ENCODE measurements at places on chromosomes 4 and X.

- no peak for DNase-seq
These were observed 128.5 kb downstream of the LRBA start for GRCh38 chr4:150886597-150886996.

- peak; percentile 27 for DNase-seq
These were observed 8.6 kb upstream of the MAML3 start for GRCh38 chr4:140162596-140162995.

GRCh38 chrX:140709421-140709846, at the start of gene LINC00632:
LINC00632 (plus strand) TSS chrX:140709759.
- DNase-seq, result no peak

DNA sequence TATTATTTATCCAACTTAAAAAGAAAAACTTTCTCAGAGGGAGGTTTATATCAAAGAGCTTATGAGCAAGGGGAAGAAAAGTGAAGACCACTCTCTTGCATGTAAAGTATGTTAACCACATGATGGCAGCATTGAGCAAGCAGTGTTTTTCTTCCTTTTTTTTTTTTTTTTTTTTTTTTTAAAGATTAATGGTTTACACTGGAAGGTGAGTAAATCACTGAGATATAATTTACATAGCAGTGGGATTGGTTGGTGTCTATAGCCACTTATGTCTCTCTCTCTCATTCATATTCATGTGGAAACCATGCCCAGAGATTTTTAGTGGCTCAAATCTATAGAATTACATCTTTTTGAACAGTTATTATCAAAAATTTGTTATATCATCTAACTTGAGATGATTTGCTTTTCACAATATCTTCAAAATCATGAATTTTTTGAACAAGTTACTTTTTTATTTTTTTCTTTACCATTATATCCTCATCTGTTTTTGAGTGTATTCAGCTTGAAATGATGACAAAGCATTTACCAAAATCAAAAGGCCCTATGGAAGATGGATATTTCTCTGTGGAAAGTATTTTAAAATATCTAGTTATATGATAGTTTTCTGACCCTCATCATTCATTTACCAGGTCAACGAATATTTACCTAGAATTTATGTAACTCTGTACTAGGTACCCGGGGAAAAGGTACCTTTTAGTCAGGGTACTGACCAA, 31.6 kb downstream of the MTHFD2L start:
- peak; percentile 72 for DNase-seq

- no peak for DNase-seq
These were observed 1511.1 kb downstream of the TECRL start for GRCh38 chr4:62898115-62898514.

DNA sequence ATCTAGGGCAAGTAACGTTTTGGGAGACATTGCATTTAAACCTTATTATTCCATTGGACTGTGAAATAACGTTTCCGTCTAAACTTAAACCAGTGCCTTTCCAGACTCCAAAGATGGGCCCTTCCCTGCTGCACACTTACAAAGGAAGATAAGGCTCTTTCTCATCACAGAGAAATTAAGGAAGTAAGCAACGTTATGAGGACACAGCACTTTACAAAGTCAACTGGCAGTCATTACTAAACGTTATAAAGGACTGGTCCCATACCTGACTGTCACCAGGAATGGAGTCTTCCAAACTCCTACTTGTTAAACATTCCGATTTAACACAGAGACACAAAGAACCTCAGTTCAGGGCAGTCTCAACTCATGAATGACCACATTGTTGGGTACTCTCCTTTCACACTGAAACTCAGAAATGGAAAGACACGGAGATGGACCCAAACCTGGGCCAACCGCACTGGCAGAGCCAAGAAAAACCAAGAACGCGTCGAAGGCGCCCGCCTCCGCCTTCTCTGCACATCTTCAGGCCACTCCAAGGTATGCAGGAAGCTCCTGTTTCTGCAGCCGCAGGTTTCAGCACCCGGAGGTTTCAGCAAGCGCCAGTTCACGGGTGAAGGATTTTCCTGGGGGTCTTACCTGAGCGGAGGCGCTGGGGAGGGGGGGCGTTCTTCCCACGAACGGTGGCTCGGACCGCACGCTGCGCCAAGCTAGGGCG, 670 bp downstream of the PAPSS1 start:
- peak; percentile 70 for DNase-seq

GRCh38 chr4:70787496-70787895, 52.2 kb downstream of the GRSF1 start:
- no peak for DNase-seq

- DNase-seq, result no peak
These were observed 16.0 kb downstream of the CTBP1 start for GRCh38 chr4:1232661-1233621.

GRCh38 chr4:86973668-86974067, 38.9 kb downstream of the AFF1 start:
- no peak for DNase-seq

- no peak for DNase-seq
These were observed 19.5 kb upstream of the PACRGL start for GRCh38 chr4:20680736-20681135.

DNA sequence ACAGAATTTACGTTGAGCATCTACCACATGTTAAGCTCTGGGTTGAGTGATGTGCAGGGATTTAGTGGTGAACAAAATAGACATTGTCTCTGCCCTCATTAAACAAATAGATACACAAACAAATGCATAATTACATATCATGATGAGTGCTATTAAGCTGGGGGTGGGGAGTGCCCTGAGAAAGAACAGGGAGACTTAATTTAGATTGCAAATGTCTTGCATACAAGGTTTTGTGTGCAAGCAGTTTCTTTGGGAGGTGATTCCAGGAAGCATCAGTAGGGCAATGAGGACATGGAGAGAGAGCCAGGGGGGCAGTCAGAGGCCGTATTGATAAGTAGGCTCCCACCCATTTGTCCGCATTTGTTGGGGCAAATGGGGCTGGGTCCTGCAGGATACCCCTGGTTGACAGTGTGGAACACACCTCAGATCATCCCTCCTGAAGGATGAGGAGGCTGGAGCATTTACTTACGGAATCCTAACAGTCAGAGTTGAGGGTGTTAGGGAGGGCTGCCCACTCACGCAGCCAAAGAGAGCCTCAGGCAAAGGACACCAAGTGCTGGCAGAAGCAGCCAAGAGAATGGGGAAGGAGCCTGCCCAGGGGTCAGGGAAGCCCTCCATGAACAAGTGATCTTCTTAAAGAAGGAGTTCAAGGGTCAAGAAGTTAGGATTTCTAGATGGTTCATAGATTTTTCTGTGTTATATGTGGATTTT, 245.9 kb downstream of the BCOR start:
- no peak for DNase-seq

GRCh38 chrX:76931518-76931917, 504.0 kb downstream of the MAGEE1 start:
- DNase-seq, result no peak

GRCh38 chr4:124943145-124943889, 230.8 kb upstream of the ANKRD50 start:
- DNase-seq, result no peak

GRCh38 chr4:108683479-108683878, 33.1 kb downstream of the OSTC start:
- DNase-seq, result peak; percentile 9

GRCh38 chr4:38152305-38152704, 192.1 kb downstream of the PTTG2 start:
- no peak for DNase-seq

GRCh38 chr4:26178854-26179253, 142.0 kb upstream of the RBPJ start:
- DNase-seq, result peak; percentile 16

DNA sequence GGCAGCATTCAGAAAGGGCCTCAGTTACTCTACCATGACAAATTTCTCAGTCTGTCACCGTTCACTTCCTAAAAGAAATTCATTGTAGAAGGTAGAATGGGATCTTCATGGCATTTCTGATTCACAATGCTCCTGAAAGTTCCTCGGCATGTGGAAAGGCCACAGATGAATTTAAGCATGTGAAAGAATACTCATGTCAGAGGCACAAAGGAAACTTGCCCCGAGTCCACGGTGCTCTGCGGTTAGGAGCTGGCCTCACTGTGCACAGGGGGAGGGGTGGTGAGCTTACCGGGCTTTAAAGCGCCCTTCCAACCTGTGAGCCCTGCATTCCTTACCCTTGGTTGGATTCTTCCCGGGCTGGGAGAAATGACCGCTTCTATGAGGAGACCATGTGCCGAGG, 9.3 kb downstream of the TKTL1 start:
- no peak for DNase-seq

DNA sequence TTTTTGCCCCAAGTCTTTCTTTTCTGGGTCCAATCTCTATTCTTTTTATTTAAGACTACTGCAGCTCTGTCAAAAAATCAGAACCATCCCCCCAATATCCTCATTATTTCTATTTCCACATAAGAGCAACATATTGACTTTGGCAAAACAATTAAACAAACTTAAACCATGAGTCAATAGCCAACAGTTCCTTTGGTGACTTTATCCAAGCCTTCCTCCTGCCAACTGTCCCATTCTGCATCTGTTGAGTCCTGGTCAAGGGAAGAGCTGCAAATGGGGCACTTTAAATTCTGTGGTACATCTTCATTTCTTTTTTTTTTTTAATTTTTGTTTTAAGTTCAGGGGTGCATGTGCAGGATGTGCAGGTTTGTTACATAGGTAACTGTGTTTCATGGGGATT, 1875.0 kb upstream of the PCDH7 start:
- DNase-seq, result no peak

DNA sequence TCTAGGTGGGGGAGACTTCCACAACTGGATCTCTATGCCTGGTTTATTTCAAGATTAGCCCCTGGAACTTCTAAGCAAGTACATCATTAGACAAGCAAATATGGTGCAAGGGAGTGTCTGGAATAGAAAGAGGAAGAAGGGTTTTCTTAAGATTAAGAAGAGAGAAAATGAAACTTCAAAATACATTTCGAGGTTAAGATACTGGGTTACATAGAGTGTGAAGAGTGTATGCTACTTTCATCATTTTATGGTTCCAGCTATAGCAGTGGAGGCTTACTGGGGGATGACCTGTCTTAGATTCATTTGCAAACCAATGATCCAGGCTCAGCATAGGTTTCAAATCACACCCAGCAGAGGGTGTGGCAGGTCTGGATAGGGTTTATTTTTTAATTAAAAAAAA, 144.4 kb upstream of the GATB start:
- DNase-seq, result no peak

GRCh38 chrX:119236623-119237561, 807 bp downstream of the PGRMC1 start:
- peak; percentile 8 for DNase-seq

GRCh38 chr4:109302361-109303139, at the start of gene COL25A1:
COL25A1 (minus strand) TSS chr4:109302658.
- no peak for DNase-seq

DNA sequence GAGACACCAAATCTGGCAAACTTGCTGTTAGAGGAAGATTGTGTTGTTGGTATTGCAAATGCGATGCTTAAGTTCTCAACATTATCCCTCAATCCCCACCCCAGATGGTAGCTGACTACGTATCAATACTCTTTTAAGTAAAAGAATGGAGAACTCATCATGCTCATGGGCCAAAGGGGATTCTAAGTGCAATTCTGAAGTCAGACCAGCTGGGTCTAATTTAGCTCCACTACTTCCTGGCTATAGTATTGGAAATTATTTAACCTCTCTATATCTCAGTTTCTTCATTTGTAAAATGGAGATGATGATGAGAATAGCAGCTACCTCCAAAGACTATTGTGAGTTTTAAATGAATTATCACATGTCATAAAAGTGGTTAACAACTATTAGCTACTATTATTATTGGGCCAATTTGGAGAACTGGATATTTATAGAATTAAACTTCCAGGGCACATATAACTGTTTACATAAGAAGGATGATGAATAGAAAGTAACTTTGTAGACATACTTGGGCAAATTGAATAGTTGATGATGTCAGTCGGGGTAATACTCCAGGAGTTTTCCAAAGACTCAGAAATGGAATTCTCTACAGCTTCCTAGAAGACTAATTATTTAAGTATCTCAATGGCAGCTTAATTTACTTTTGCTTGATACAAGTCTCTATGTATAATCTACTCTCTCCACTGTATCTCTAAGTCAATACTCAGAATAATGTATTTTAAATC, 5.0 kb upstream of the SLAIN2 start:
- no peak for DNase-seq

All from suppressor macrophage (primary cell).